ENCODE measurements at places on chromosomes 2 and 18.

DNA sequence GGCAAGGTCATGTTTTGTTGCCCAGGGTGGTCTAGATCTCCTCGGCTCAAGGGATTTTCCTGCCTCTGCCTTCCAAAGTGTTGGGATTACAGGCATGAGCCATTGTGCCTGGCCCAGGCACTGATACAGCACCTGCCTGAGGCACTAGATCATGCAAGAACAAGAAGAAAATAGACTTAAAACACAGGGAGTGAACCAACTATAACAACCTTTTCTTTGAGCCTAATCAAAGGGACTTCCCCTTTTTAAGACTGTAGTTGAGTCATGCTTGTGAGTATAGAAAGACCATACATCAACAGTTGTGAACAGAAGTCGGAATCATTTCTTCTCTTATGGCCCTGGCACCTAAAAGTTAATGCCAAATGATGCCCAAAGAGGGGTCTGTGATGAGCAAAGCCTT, 47.9 kb upstream of the MAPRE2 start:
- DNase-seq = no peak

DNA sequence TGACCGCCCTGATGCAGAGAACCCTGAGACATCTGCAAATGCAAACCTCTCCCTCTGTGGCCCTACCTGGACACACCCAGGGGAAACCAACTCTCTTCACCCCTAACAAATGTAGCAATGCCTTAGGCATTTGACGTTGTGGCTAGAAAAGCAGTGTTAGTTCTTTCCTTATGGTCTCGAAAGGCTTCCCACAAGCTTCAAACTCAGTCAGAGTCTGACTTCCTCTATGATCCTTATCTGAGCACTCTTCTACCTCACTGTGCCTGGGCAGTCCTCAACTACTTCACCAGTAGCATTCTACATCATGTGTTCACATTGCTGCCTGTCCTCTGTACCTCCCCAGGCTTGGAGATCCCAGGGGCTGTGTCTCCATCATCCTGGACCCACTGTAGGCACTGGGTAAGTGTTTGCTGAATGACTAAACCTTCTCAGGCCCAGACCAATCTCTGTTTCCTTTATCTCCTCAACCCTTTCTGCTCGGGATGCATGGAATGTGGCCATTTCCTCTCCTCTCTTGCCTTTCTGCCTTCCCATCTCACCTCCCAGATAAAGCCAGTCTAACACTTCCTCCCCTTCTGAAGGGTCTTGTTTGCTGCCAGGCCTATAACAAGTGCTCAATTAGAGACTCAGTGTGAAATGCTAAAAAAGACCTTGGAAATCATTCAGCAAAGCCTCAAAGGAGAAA, 91.7 kb upstream of the ACAA2 start:
- no peak for DNase-seq

DNA sequence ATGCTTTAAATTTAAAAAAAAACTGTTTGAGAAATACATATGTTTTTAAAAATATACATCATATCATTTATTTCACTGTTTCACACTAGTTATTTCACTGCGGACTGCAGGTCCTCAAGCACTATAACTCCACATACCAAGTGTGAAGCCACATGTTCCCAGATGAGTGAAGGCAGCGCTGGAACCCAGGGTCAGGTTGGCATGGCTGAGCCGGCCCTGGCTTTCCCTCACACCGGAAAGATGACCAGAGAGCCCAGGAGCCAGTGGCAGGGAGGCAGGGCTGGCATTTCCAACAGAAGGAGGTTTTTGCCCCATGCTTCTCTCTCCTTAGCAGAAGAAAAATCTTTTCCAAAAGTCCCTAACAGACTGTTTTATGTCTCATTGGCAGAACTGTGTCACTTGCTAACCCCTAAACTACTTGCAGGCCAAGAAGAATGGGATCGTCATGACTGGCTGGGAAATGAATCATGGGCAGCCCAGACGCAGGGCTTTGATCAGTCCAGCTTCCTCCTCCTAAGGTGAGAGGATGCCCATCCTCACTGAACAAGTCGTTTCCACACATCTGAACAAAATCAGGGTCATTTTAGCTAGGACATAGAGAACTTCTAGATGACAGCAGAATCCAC, 287.6 kb upstream of the HNRNPA3 start:
- peak; percentile 34 for DNase-seq

DNA sequence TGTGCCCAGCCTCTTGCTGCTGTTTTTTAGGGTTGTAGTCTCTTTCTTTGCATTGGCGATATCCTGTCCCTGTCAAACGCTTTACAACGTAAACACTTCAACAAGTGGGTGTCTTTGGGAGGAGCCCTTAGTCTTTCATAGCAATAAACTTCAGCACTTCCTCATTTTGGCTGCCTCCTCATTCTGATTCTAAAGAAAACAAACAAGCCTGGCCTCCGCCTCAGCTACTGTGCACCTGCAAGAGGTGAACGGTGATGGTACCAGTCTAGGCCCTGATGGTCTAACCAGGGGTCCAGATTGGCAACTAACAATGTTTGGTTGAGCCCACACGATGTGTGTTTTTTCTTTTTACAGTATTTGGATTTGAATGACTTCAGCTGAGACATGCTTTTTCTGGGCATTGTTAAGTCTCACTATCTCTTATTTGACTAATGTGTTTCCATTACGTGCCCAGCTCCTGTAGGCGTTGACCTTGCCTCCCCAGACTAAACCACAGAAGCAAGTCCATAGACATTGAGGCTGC, 53.2 kb upstream of the CUL3 start:
- no peak for DNase-seq

GRCh38 chr2:147348931-147349555, 495.8 kb upstream of the ACVR2A start:
- no peak for DNase-seq

DNA sequence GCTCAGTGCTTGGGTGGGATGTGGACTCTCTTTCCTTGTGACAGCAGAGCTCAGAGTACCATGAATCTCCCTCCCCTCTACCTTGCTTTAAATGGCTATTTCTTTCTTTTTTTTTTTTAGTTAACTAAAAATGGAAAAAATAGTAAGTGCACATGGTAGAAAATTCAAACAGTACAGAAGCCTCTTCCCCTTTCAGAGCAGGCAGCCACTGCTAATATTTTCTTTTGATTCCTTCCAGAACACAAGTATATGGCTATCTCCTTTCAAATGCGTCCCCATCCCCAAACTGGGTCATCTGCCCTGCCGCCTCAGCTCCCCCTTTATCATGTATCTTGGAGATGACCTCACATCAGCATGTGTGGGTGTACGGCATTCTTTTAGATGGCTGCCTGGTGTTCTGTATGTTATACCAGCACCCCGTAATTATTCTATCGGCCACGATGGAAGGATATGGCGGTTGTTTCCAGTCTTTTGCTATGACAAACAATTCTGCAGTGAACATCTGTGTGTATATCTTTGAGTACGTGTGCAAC, 70.5 kb upstream of the DLX2 start:
- no peak for DNase-seq

DNA sequence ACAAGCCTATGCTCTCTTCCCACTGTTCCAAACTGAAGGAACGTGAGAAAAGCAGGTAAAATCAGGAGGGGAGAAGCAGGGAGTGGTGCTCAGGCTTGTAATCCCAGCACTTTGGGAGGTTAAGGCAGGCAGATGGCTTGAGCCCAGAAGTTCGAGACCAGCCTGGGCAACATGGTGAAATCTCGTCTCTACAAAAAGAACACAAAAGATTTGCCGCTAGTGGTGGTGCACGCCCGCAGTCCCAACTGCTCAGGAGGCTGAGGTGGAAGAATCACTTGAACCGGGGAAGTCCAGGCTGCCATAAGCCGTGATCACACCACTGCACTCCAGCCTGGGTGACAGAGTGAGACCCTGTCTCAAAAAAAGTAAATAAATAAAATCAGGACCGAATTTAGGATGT, 1.3 kb upstream of the TMSB10 start:
- no peak for DNase-seq

DNA sequence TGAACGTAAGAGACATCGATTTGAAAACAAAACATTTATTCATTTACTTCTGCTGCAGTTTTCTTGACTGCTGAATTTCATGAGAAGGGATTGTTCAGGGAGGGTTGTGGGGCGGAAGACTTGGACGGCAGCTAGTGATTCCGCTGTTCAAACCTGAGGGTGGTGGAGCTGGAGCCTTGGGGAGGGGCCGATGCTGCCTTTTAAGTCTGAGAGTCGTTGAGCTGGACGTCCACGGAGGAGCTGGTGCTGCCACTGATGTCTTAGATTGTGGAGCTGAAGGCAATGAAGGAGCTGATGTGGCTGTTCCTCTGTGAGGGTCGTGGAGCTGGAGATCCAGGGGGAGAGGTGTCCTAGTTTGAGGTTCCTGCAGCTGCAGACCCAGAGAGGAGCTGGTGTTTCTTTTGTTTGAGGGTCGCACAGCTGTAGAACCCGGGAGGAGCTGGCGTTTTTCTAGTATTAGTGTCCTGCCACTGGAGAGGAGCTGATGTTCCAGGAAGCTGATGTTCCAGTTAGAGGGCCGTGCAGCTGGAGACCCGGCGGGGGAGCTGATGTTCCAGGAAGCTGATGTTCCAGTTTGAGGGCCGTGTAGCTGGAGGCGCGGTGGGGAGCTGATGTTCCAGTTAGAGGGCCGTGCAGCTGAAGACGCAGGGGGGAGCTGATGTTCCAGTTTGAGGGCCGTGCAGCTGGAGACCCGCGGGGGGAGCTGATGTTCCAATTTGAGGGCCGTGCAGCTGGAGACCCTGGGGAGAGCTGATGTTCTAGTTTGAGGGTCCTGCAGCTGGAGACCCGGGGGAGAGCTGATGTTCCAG, 150.9 kb downstream of the RTP5 start:
- no peak for DNase-seq

DNA sequence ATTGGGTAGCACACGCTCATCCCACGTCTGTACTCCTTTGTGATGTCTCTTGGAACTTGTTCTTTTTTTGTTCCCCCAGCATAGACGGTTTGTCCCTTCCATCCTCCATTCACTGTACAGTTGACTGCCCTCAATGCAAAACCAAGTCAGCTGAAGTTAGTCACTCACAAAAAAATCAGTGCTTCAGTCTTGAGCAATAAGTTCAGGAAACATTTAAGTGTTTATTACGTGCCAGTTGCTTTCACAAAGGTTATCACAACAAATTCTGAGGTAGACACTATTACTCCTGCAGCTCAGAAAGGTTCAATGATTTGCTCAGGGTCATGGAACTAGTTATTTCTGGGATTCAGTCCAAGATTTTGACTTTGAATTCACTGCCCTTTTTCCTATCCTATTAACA, 102.2 kb downstream of the PDE1A start:
- no peak for DNase-seq

DNA sequence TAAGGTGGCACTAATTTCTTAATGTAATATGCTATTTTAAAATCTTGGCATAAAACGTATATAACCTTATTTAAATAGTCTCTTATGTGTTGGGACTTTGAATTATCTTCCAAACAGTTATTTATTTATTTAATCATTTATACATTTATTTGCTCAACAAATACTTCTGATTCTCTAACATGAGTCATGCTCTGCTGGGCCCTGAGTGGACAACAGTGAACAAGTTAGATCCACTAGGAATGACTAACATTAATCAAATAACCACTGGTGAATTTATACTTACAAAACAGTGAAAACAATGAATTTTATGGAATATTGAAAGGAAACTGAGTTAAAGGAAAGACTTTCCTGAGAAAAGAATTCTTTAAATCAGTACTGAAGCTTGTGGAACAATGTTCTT, 1257.2 kb upstream of the CHAC2 start:
- no peak for DNase-seq

GRCh38 chr2:39570614-39571013, 95.1 kb upstream of the TMEM178A start:
- no peak for DNase-seq

- no peak for DNase-seq
Measured at GRCh38 chr2:17327649-17328048, 190.6 kb downstream of the RAD51AP2 start.

DNA sequence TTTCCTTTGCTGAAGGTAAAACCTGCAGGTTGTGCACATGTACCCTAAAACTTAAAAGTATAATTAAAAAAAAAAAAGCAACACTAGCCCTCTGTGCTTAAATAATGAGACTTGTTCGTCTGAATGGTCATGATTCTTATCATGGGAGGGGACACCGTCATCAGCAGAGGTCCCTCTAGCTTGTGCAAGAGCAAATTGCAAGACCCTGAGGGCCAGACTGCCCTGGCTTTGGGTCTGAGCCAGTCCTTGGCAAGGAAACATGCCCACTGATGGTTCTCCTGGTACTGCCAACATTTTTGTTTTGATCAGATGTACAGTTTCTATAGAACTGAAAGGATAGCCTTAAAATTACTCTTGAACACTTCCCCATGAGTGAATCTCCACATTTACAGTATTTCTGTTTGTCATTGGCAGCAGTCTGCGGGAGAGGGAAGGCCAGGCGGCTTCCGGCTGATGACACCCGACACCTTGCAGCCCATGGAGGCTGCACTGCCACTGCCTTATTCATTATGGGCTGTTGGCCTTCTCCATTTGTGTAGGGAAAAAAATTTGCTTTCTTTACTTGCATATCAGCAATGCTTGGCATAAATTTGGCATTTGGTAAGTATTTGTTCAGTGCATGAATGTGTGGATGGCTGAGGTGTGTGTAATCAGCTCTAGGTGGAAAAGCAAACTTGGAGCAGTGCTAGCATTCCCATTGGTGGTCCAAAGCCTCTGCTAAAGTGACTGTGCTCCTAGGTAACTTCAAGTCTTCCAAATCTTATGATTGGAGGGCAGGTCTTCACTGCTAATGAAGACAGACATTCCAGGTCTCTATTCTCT, 161.6 kb upstream of the ALKAL2 start:
- no peak for DNase-seq

DNA sequence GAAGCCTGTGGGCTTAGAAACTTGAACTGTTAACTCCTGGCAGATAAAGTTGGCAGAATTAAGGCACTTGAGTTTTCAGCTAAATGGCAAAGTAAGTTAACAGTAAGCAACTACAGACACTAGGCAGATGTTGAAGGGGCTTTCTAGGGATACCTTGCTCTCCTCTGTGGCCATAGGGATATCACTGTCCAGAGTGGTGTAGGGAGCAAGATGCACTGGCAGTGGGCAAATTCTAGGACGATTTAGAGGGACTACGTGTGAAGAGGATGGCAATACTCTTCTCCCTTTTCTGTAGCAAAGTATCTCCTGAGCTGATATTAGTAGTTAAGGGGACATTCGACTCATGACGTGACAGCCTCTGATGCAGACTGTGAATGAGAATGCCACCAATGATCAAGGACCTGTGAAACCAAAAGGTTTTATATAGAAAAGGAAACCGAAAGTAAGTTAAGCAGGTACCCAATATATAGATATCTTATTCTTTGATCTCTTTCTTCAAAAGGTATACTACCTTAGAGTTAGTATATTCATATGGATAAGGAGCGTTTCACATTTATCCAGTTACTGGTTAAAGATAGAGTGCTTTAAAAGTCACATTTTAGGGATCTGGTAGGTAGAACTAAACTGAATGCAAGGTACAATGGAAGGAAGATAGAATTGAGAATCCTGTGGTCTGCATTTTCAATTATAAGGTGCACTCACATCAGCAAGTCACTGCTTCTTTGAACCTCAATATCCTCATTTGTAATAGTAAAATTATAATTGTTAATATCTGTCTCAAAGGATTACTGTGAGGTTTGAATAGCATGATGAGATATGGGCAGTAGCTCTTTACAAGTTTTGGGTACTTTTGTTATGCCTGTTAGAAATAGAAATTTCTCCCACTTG, 106.4 kb downstream of the KCNH7 start:
- DNase-seq = no peak

GRCh38 chr18:77017355-77017754, 115.2 kb downstream of the MBP start:
- no peak for DNase-seq
